NK-92 treated with Interleukin-12 subunit alpha and Interleukin-12 subunit beta, amount 100 ng/mL, for 24 hours (cell line): ENCODE measurements at places on chromosomes 2 and 18.

GRCh38 chr2:113869253-113869652, 20.6 kb upstream of the ACTR3 start:
- DNase-seq: no peak

DNA sequence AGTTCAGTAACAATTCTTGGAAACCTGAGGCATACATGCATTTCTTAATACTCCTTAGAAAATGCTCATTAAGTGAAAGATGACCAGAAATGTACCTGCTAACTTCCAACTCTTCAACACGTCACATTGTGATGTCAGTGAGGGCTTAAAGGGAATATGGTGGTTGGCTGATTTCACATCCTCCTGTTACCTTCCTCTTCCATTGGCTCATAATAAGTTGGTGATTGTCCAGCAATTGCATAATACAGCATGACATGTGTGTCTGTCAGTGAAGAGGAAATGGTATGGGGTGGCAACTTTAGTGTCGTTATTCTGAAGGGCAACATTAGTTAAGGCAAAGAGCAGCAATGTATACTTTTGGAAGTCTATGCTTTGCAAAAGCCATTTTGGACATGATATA, 26.0 kb downstream of the PLEK start:
- no peak for DNase-seq

GRCh38 chr18:79523206-79523735, 127.5 kb downstream of the NFATC1 start:
- no peak for DNase-seq

DNA sequence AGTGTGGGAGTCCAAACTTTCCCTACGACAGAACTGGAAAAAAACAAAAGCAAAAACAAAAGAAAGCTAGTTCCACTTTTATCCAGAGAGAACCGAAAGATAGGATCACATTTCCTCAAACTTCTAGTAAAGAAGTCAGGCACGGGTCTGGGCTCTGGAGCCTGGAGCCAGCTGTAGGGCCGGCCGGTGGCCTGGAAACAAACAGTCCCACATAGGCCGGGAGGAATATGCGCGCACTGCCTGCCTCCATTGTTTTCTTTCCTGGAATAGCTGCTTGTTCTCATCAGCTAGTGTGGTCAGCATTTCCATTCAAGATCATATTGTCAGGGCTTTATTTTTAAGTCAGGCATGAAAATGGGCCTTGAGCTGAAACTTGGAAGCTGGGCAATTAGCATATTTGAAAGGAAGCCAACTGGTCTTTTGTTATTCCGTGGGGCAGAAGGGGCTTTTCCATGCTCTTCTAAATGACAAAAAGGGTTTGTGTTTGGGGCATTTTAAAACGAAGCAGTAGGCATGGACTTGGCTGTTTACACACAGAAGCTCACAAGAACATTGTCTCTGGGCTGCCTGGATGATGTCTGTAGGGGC, 58.7 kb upstream of the RFX8 start:
- no peak for DNase-seq

DNA sequence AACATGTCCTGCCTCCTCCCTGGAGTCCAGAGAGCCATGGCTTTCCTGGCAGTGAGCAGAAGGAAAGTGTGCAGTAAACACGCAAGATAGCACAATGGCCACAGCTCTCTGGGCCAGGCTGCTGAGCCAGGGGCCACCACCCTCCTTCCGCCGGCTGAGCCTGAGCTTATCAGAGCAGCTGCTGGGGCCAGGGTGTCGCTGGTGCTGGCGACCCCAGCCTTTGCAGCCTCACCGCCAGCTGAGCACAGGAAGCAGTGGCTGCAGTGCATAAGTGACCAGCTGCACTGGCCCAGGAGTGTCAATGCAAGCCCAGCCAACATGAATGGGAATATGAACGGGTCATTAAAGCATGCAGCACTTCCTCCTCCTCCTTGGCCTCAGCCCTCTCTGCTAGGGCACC, 172.0 kb downstream of the ZFP36L2 start:
- DNase-seq: no peak
